AG04449 (cell line): ENCODE measurements at places on chromosomes 2 and 18.

- no peak for DNase-seq
Measured at GRCh38 chr18:78720456-78721237, 259.0 kb upstream of the SALL3 start.

DNA sequence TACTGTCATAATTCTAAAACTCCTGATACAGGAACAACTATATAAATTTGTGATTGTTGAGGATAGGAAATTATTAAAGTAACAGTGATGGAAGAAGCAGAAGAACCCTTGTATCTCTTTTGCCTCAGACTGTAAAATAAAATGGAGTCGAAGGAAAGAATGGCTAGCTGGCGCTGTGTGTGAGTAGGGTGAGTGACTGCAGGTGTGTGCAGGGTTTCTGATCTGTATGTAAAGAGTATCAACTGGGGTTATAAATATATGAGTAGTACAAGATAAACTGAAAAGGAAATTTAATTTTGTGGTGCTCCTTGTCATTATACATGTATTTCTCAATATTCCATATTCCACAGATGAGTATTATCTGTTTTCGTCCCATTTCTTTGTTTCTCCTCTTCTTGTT lies 15.2 kb downstream of the POLI start:
- no peak for DNase-seq

DNA sequence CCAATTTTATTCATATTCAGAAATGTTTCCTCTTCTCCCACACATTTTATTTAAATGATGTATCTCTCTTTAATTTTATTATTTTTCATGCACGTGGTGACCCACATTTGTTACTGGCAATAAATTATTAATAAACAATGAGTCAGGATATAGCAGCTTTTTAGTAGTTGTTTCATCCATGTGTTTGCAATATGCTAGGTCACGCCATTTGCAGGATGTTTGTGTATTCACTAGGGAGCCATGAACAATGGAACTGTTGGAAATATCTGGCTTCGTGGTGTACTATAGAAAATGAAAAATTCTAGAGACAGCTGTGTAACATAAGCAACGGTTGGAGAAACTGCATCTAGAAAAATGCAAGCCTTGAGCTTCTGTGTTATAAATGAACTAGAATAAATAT lies 176.0 kb upstream of the COL3A1 start:
- DNase-seq = no peak

- no peak for DNase-seq
Measured at GRCh38 chr18:63550068-63550467, 7.9 kb downstream of the SERPINB12 start.

DNA sequence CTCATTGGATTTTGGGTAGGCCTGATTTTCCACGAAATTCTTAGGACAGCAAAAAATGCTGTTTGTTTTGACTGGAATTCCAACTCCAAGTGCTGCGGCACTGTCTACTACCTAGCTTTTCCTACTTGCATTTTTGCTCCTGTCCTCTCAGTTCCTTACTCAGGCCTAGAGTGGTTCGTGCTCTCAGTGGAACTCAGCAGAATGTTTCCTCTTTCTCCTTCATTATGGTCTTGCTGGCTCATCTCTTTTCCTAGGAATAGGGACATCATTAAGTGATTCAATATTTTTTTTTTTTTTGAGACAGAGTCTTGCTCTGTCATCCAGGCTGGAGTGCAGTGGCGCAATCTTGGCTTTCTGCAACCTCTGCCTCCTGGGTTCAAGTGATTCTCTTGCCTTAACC lies 37.9 kb downstream of the GEMIN6 start:
- DNase-seq = no peak

DNA sequence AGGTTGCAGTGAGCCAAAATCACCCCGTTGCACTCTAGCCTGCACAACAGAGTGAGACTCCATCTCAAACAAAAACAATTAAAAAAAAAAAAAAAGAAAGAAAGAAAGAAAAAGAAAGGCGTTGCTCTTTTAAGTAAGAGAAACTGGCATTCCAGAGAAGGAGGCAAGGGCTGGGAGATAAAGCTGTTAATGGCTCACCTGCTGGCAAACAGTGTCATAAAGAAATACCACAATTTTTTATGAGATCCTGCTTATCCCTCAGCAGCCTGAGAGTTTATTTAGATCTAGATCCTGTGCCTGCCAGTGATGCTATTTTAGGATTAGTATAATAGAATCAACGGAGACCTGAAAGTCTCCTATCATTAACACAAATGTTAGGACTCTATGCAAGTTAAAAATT lies 16.3 kb downstream of the SLC19A3 start:
- DNase-seq = no peak

DNA sequence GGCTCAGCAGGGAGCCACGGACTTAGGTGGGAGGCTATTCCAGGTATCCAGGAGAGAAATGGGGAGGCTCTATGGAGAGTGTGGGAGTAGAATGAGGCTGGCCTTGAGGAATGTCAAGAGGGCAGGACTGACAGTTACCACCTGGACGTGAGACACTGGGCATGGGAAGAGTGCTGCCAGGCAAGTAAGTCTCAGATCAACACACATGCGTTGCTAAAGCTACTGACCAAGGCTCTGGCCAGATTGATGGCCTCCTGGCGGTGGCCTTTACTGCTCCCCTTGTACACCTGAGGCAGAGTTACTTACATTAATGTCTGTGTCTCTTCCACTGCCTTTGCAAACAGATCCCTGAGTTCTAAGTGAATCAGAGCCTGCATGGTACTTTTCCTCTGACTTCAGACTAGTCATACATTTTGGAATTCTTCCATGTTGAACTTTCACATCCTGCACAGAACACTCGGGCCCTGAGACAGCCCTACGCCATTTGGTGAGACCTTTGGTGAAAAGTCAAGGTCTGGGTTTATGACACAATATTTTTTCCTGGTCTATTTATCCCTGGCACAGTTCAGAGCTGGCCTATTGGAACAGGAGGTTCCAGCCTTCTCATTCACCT lies 398.8 kb upstream of the TRIB2 start:
- peak; percentile 78 for DNase-seq

GRCh38 chr2:170681311-170681710 lies 33.8 kb upstream of the SP5 start:
- DNase-seq = no peak

DNA sequence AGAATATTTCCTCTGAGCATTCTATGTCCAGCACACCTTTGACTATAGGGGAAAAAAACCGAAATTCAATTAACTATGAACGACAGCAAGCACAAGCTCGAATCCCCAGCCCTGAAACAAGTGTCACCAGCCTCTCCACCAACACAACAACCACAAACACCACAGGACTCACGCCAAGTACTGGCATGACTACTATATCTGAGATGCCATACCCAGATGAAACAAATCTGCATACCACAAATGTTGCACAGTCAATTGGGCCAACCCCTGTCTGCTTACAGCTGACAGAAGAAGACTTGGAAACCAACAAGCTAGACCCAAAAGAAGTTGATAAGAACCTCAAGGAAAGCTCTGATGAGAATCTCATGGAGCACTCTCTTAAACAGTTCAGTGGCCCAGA lies 79.4 kb upstream of the FAM117B start:
- DNase-seq = no peak

GRCh38 chr18:31591113-31591512 lies 564 bp upstream of the TTR start:
- no peak for DNase-seq

DNA sequence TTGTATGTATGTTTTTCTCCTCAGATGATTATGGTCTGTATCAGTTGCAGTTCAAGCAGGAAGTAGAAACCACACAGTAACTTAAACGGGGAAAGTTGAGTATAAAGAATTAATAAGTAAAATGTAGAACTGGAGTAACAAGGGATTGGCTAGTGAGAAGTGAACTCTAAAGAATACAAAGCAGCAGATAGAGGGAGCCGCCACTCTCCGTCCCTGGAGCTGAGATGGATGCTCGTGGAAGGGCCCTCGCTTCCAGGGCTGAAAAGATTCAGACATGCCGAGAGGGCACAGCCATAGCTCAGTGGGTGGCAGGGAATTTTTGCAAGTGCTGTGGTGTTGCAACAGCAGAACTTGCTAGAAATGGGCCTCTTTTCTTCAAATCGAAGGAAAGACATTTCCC lies 155.8 kb downstream of the COL6A3 start:
- DNase-seq = no peak

- DNase-seq = no peak
Measured at GRCh38 chr2:7428454-7429204, 511.4 kb downstream of the RNF144A start.

DNA sequence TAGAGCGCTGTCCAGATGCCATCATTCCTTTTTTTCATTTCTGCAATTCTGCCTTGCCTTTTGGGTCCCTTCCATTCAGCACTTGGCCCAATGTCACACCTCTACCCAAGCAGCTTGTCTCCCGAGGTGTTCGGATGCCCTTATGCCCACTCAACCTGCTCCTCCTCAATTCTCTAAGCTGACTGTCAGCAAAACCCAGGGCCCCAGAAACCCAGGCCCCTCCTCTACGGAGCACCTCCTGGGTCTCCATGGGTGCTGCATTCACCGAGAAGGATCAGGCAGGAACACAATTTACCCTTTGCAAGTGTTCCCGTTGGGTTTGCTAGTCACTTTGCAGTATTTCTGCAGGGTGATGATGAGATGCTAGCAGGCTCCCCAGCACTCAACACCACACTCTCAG lies 86.7 kb upstream of the RAB6C start:
- DNase-seq = no peak

DNA sequence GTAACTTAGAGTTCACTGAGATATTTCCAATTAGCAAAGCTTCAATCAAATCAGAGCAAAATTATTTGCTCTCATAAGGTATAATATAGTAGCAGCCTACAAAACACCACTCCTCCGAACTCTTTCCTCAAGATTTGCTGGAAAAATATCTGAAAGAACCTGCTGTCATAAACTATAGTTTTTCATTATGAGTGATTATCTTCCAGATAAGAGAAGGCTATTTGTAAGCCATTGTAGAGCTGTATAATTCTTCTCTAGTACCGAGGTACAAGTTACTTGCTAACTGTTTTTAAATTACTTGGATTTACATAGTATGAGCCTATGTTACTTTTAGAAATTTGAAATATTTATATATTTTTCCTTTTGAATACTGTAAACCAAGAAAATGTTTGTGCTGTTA lies 2.1 kb downstream of the NDC80 start:
- no peak for DNase-seq

DNA sequence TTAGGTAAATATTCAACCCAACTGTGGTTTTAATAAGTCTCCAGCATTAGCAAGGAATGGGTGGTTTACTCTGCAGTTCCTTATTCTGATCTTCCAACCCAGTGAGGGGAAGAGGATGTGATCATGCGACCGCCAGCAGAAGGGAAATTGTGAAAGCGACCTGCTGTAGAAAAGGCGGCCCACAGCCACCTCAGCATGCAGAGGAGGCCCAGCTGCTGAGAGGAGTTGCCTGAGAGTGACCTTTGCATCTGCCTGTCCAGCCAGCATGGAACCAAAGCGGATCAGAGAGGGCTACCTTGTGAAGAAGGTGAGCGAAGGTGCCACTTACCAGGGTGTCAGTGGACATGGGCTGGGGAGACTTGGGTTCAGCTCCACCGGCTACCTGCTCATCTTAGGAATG lies at the start of gene PLEK:
Gene PLEK (plus strand): TSS at position 196 of the 400 bp plus-strand sequence. CDS start 70 bp downstream, at position 266.
- no peak for DNase-seq

- DNase-seq = no peak
Measured at GRCh38 chr18:75068682-75069435, 140.1 kb downstream of the PTGR3 start.

DNA sequence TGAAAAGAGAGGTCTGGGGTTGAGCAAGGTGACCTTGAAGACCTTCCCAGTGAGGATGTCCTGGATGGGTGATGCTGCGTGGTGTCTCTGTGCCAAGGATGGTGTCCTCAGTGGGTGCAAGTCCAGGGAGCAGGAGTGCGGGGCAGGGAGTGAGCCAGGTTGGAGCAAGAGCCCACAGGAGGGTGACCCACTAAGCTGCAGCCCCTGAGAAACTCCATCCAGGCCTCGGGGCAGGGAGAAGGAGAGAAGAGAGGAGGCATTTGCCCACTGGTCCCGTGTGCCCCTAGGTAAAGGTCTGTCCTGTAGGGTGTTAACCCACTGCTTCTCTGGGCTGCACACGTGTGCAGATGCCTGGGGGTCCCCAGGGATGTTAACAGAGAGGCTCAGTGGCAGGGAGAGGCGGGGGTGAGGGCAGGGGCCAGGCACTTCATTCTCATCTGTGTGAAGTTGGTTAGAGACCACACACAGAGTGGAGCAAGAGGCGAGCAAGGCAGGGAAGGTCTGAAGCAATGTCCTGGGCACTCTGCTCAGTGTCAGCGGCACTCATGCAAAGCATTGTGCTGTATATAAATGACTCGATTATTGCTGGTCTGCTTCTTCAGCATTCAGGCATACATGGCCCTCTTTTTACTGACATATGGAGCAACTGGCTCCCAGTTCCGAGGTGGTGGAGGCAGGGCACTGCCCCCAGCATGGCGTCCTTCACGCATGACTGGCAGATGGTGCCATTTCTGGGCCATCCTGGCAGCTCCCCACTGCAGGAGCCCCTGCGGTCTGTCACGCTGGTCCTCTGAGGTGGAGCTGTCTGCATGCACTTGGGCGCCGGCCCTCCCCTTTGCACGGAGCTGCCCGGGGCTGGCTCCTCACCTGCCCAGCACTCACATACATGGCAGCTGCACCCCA lies 117.2 kb upstream of the HS6ST1 start:
- DNase-seq = no peak

- DNase-seq = peak; percentile 58
Measured at GRCh38 chr2:237616734-237617586, 10.4 kb upstream of the LRRFIP1 start.

GRCh38 chr18:55763805-55764204 lies 175.8 kb upstream of the TCF4 start:
- DNase-seq = no peak

DNA sequence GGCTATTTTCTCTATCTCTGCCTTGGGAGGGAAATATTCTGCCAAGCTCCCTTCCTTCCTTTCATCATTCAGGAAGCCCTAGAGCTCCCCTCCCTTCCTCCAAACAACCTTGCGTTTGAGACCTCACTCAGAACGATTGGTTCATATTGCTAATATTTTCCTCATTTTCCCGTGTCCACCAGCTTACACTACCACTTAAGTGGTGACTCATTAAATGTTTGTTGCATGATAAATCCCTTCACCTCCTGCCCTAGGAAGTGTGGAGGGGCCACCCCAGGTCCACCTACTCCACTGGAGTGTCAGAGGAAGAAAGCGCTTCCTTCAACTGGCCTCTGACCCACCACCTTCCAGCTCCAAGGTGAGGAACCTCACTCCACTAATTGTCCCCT lies 2.3 kb upstream of the LPIN2 start:
- no peak for DNase-seq

DNA sequence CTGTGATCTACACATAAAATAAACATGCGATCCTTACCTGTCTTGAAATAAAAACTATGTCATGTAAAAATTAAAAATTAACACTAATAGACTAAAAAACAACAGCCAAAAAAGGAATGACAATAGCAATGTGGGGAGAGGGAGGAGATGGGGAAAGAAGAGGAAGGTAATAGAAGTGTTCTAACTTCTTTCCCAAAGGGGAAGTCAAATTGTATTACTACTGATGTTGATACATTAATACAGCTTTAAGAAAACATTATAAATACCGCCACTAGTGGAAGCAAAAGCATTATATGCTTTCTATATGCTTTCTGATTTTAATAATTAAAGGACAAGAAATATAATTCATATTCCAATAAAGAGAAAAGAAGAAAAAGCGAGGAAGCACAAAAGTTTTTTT lies 22.2 kb downstream of the ZNF516 start:
- no peak for DNase-seq
